ENCODE measurements at places on chromosomes 2 and 18.

GRCh38 chr18:63320123-63320974 is 780 bp upstream of the BCL2 start:
- peak; percentile 92 for DNase-seq
- peak overlapping the region; percentile 99 for H3K4me3 ChIP-seq
- peaks cover 35% of the 10 kb centered on the region for H3K36me3 ChIP-seq
- peak overlapping the region; percentile 91 for H3K27ac ChIP-seq

DNA sequence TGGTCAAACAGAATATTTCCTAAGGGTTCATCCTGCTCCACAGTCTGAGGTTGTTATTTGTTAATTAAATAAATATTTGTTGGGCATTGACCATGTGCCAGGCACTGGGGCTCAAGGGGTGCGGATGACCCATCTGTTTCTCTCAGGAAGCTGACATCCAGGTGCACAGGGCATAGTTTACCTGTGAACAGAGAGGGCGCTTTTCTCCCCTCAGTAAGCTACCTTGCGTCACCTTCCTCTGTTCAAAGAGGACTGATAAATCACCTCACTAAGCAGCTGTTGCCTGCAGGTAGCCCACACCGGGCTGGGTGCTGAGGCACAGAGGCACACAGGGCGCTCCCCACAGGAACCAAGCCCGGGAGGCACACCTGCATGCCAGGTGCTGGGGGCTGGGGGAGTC is 41.6 kb downstream of the SH3RF3 start:
- no peak overlapping the region for H3K27ac ChIP-seq
- H3K27me3 ChIP-seq, result peaks cover 8% of the 10 kb centered on the region
- H3K4me3 ChIP-seq, result no peak overlapping the region

- H3K4me1 ChIP-seq, result no peaks in the 10 kb centered on the region
- H3K27ac ChIP-seq, result no peak overlapping the region
- H3K27me3 ChIP-seq, result no peaks in the 10 kb centered on the region
- DNase-seq, result no peak
- no peaks in the 10 kb centered on the region for H3K36me3 ChIP-seq
- no peak overlapping the region for H3K4me3 ChIP-seq
Observed at GRCh38 chr2:129711816-129712675, 267.4 kb upstream of the RAB6C start.

- H3K36me3 ChIP-seq, result no peaks in the 10 kb centered on the region
- peaks cover 10% of the 10 kb centered on the region for H3K27me3 ChIP-seq
- no peak overlapping the region for H3K4me3 ChIP-seq
- no peak overlapping the region for H3K27ac ChIP-seq
- H3K4me1 ChIP-seq, result no peaks in the 10 kb centered on the region
- no peak for DNase-seq
Observed at GRCh38 chr18:3879836-3880120, 429.8 kb downstream of the TGIF1 start.

- H3K4me1 ChIP-seq, result no peaks in the 10 kb centered on the region
- H3K27ac ChIP-seq, result no peak overlapping the region
- H3K36me3 ChIP-seq, result no peaks in the 10 kb centered on the region
Observed at GRCh38 chr2:50575232-50575631, 456.7 kb downstream of the NRXN1 start.

DNA sequence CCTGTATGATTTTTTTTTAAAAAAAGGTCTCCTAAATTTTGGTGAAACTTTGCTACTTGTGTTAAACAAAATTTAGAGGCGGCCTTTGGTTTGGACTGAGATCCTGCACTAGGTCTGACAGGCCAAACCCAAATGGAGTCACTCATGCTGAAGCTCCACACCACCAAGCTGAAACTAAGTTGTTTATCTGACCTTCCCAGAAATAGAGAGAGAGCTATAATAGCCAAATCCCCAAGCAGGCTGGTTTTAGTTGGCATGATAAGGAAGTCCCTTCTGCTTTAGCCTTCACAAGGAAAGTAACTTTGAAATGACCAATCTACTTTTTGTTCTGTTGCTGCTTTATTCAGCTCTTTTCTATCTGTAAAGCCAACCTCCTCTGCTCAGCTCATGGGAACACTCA is 17.1 kb upstream of the THUMPD2 start:
- H3K27ac ChIP-seq, result no peak overlapping the region
- no peaks in the 10 kb centered on the region for H3K4me1 ChIP-seq
- H3K36me3 ChIP-seq, result no peaks in the 10 kb centered on the region
- DNase-seq, result no peak
- H3K4me3 ChIP-seq, result no peak overlapping the region

GRCh38 chr18:62682371-62682770 is 33.0 kb upstream of the PHLPP1 start:
- peaks cover 2% of the 10 kb centered on the region for H3K36me3 ChIP-seq
- H3K4me3 ChIP-seq, result no peak overlapping the region
- no peak for DNase-seq
- no peaks in the 10 kb centered on the region for H3K4me1 ChIP-seq
- H3K27me3 ChIP-seq, result no peaks in the 10 kb centered on the region

- H3K4me3 ChIP-seq, result no peak overlapping the region
- H3K4me1 ChIP-seq, result no peaks in the 10 kb centered on the region
- H3K27ac ChIP-seq, result no peak overlapping the region
- no peaks in the 10 kb centered on the region for H3K36me3 ChIP-seq
- no peak for DNase-seq
Observed at GRCh38 chr2:217723981-217724380, 278.8 kb downstream of the TNS1 start.

GRCh38 chr2:171289991-171290390 is 129.3 kb upstream of the TLK1 start:
- no peaks in the 10 kb centered on the region for H3K27me3 ChIP-seq
- H3K27ac ChIP-seq, result no peak overlapping the region
- H3K4me1 ChIP-seq, result no peaks in the 10 kb centered on the region
- no peak overlapping the region for H3K4me3 ChIP-seq
- DNase-seq, result no peak
- no peaks in the 10 kb centered on the region for H3K36me3 ChIP-seq

DNA sequence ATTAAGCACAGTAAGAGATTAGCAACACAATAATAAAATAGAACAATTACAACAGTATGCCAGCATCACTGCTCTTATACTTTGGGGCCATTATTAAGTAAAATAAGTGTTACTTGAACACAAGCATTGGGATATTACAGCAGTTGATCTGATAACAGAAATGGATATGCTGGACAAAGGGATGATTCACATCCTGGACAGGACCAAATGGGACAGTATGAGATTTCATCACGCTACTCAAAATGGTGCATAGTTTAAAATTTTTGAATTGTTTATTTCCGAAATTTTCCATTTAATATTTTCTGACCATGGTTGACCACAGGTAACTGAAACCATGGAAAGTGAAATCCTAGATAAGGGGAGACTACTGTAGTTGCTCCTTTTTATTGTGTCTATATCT is 138.2 kb downstream of the UBR3 start:
- H3K27ac ChIP-seq, result no peak overlapping the region
- no peak overlapping the region for H3K4me3 ChIP-seq
- DNase-seq, result no peak
- H3K27me3 ChIP-seq, result no peaks in the 10 kb centered on the region
- no peaks in the 10 kb centered on the region for H3K4me1 ChIP-seq

GRCh38 chr2:68519236-68519635 is 51.9 kb downstream of the APLF start:
- peaks cover 4% of the 10 kb centered on the region for H3K4me1 ChIP-seq
- H3K27me3 ChIP-seq, result no peaks in the 10 kb centered on the region
- no peak for DNase-seq
- H3K27ac ChIP-seq, result no peak overlapping the region
- no peak overlapping the region for H3K4me3 ChIP-seq
- peaks cover 3% of the 10 kb centered on the region for H3K36me3 ChIP-seq

DNA sequence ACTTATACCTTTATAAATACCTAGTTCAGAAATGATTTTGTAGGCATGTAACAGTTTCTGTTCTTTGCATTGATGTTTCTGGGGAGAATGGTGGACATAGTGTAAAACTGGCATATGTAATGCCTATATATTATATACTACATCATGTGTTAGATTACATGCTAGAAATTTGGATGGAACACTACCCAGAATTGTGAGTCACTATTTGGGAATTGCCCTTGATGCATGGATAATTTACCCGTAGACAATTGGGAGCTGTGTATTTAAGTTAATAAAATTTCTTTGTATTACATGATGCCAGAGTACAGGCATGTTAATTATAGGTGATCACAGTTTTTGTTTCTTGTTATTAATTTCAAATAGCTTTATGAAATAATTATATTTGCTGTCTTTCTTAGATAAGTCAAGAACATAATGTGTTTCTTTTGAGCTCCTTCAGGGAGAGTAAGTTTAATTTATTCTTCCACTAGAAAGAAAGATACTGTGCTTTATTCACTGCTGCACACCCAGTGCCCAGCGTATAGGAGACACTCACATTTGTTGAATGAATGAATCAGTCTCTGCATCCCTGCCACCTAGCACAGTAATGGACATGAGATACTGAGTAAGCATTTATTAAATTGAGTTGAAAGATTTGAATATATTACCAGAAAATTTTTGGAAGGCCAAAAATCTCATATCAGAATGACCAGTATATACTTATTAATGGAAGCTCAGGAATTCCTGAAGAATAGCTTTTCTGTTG is 16.9 kb downstream of the ACSL3 start:
- H3K27me3 ChIP-seq, result no peaks in the 10 kb centered on the region
- peaks cover 8% of the 10 kb centered on the region for H3K4me1 ChIP-seq
- DNase-seq, result no peak
- no peak overlapping the region for H3K4me3 ChIP-seq

GRCh38 chr2:84900971-84901370 is 4.5 kb upstream of the TMSB10 start:
- H3K27me3 ChIP-seq, result no peaks in the 10 kb centered on the region
- peak; percentile 1 for DNase-seq
- peaks cover 21% of the 10 kb centered on the region for H3K36me3 ChIP-seq
- H3K27ac ChIP-seq, result no peak overlapping the region

DNA sequence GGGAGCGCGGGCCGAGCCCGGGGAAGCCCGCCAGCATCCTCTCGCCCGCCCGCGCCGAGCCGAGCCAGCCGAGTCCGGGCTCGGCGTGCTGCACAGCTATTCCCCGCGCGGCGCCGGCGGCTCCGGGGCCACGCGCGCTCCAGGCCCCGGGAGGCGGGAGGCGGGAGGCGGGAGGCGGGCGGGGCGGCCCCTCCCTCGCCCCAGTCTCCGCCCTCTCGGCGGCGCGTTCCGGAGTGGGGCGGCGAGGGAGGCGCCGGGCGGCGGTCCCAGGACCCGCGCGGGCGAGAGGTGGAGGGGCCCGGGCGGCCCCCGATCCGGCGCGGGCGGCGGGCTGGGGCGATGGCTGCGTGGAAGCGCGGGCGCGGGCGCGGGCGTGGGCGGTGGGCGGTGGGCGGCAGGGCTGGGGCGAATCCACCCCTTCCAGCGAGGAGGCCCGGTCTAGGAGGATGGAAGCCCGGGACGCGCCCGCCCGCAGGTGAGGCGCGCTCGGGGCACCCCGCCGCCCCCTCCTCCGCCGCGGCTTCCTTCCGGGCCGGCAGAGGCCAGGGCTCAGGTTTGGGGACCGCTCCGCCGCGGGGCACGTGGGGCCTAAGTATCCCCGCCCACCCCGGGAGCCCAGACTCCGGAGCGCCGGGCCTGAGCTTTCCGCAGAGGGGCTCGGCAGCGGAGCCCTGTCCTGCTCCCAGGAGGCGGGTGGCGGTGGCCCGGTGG is at the start of gene ADCY3:
TSS of gene ADCY3 (minus strand) at position 140 of the 711 bp plus-strand sequence. CDS start 1,250 bp downstream, outside the sequence.
- peak within 1 kb of the TSS; percentile 88 for H3K27ac ChIP-seq
- H3K36me3 ChIP-seq, result peaks cover 15% of the 10 kb centered on the region
- H3K27me3 ChIP-seq, result no peaks in the 10 kb centered on the region

DNA sequence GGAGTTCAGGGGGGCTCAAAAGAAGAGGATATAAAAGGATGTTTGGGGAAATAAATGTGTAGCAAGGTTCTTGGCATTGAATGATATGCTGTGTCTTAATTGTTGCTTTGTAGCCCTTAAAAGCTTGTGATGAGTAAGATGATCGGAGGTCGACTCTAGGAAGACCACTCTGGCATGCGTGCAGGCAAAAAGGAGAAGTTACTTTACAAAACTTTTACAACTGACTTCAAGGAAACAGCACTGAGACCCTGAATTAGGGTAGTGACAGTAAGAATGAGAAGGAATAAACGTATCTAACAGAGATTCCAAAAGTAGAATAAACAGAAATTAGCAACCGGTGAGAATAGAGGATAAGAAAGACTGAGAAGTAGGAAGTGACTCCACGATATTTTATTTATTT is 228.7 kb upstream of the TANK start:
- no peaks in the 10 kb centered on the region for H3K36me3 ChIP-seq
- H3K27ac ChIP-seq, result no peak overlapping the region
- no peak for DNase-seq
- no peaks in the 10 kb centered on the region for H3K4me1 ChIP-seq
- H3K27me3 ChIP-seq, result no peaks in the 10 kb centered on the region

- peaks cover 4% of the 10 kb centered on the region for H3K36me3 ChIP-seq
- peaks cover 9% of the 10 kb centered on the region for H3K4me1 ChIP-seq
- H3K27ac ChIP-seq, result no peak overlapping the region
- no peak for DNase-seq
Observed at GRCh38 chr2:178858896-178859625, 51.8 kb upstream of the TTN start.

DNA sequence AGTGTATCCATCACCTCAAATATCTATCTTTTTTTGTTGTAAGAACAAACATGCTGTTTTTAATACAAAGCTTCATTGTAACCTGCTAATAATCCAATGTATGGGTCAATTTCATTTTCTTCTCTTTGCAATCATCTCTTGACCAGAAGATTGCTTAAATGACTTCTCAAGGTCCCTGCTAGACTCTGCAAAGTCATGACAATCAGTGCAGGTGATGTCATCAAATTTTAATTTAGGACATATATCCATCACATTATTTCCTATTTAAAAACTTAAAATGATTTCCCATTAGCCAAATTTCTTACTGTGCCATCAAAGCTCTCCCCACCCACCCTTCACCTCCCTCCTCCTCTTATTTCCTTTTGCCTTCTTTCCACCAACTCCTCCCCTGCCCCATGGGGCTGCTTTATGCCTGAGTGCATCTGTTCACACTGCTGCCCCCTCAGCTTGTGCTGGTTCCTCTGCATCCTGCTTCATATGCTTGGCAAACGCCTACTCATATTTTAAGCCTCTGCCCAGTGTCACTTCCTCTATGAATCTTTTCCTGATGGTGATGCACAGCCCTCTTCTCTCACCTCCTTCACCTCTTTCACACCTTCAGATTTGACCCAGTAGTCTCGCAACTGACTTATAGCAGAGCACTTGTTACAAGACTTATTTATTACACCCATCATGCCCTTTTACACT is 20.3 kb downstream of the PLEK start:
- H3K4me3 ChIP-seq, result no peak overlapping the region
- no peak overlapping the region for H3K27ac ChIP-seq
- H3K4me1 ChIP-seq, result peaks cover 31% of the 10 kb centered on the region
- H3K27me3 ChIP-seq, result peaks cover 13% of the 10 kb centered on the region

GRCh38 chr2:24337890-24338289 is 22.4 kb downstream of the ITSN2 start:
- H3K4me1 ChIP-seq, result peaks cover 34% of the 10 kb centered on the region
- no peak for DNase-seq
- no peak overlapping the region for H3K4me3 ChIP-seq
- no peaks in the 10 kb centered on the region for H3K27me3 ChIP-seq
- peaks cover 7% of the 10 kb centered on the region for H3K36me3 ChIP-seq

- peak; percentile 18 for DNase-seq
- peaks cover 12% of the 10 kb centered on the region for H3K36me3 ChIP-seq
- H3K4me1 ChIP-seq, result no peaks in the 10 kb centered on the region
- H3K27me3 ChIP-seq, result no peaks in the 10 kb centered on the region
- H3K27ac ChIP-seq, result no peak overlapping the region
- H3K4me3 ChIP-seq, result no peak overlapping the region
Observed at GRCh38 chr2:219073413-219074129, 12.8 kb upstream of the IHH start.

Measured in activated CD4-positive, alpha-beta T cell treated with anti-CD3 and anti-CD28 coated beads, Interleukin-2, amount 10 ng/mL, durations not matched to agents 7 days and 5 days (primary cell).